ENCODE measurements at places on chromosomes 2 and 18. TPM values are rescaled to one million over a fixed set of nuclear protein-coding genes. Genes with fewer than 3 reads are reported as not detected.

DNA sequence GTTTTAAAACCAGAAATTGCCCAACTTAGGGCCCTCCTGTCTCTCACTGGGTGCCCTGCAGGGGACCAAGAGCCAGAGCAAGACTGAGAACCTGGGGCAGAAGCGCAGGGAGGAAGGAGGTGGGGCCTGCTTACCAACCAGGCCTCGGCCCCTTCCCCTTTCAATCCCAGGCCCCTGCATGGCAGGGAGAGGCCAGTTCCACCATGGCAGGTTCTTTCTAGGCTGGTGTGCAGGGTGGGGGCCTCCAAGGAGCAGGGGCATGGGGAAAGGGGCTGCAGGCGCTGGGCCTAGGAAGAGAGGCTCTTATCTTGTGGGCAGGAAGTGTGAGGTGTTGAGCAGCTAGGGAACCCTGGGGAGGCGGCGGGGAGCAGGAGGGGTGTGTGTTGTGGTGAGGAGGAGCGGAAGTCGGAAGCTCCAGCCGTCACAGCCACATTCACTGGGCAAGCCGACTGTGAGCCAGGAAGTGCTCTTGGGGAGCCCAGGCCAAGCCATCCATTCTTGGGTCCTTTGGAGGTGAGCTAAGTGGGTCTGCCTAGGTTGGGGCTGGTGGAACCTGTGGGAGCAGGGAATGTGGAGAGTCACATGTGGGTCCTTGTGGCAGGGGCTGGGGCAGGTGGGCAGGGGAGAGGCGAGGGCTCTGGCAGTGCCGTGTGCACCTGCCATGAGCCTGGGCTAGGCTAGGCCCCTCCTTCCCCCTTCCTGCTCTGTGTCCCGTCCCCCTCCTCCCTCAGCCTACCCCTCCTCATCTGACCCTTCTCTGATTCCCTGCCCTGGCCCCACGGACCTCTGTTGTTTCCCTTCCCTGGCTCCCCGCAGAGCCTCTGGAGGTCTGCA lies at the start of gene PSD4:
PSD4 (plus strand) TSS at position 430 of the 834 bp plus-strand sequence. CDS start 8,486 bp downstream, outside the sequence.
- DNase-seq: no peak

GRCh38 chr2:172460780-172461201 lies 33.4 kb downstream of the ITGA6 start:
- peak; percentile 53 for DNase-seq

- peak; percentile 9 for DNase-seq
These were observed 338.3 kb downstream of the ALK start for GRCh38 chr2:29583104-29583503.

GRCh38 chr2:154555710-154556109 lies 142.8 kb upstream of the KCNJ3 start:
- no peak for DNase-seq

DNA sequence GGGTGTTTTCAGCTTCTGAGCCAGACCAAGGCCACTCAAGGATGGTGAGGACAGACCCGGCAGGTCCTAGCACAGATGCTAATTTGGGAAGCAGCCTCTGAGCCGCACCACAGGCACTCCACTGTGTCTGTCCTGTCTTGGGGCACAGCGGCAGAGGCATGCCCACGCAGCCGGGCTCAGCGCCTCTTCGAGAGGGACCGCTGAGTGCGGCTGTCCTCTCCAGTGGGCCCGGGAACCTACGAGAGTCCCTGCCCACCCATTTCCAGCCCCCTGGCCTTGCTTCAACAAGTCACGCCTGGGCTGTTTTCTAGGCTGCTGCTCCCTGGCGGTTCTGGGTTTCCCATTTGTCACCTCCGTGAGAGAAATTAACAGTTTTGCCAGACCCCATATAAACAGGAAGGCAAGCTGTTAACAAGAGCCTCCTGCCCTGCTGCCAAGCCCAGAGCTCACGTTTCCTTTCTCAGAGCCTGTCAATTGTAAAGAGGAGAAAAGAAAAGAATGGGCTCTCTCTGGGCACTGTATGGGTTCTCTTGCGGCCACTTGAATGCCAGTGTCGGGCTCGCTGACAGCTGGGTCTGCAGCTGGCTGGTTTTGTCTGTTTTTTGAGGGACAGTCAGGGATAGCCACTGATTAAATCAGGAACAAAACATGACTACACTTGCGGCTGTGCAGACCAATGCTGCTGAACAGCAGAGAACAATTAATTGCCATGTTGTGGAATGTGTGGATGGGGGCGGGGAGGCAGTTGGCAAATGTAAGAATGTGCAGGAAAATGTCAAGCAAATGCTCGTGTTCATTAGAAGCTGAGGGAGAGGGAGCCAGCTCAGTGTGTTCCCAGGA lies 30.6 kb downstream of the TMEM17 start:
- DNase-seq: peak; percentile 54

DNA sequence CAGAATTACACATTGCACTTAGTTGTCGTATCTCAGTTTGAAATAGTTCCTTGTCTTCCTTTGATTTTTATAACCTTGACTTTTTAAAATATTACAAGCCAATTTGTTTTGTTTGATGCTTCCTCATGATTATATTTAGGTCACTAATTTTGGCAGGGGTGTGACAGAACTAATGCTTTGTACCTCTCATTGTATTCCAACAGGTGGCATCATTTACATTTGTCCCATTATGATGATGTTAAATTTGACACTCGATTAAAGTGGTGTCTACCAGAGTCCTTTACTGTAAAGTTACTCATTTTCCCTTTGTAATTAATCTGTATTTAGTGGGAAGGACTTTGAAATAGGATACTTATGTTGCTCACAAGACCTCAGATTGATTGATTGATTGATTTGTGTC lies 21.5 kb upstream of the MFSD2B start:
- DNase-seq: peak; percentile 41

- DNase-seq: peak; percentile 77
These were observed 132.7 kb upstream of the XPO1 start for GRCh38 chr2:61670591-61671501.

DNA sequence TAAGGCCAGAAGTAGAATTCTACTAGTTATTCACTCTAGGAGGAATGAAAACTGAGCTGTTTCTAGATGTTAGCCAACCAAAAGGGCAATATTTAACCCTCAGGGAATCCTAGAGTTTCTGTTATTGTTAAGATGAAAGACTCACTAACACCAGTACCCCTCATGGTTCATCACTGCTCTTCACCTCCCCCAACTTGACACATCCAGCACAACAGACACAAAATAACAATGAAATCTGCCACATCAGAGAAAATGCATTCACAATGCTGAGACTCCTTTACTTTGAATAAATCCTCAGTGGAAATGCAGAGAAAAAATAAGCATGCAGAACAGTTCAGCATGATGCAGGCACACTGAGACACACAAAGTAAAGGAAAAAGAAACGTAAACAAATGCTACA lies 111.3 kb downstream of the RIF1 start:
- DNase-seq: no peak

DNA sequence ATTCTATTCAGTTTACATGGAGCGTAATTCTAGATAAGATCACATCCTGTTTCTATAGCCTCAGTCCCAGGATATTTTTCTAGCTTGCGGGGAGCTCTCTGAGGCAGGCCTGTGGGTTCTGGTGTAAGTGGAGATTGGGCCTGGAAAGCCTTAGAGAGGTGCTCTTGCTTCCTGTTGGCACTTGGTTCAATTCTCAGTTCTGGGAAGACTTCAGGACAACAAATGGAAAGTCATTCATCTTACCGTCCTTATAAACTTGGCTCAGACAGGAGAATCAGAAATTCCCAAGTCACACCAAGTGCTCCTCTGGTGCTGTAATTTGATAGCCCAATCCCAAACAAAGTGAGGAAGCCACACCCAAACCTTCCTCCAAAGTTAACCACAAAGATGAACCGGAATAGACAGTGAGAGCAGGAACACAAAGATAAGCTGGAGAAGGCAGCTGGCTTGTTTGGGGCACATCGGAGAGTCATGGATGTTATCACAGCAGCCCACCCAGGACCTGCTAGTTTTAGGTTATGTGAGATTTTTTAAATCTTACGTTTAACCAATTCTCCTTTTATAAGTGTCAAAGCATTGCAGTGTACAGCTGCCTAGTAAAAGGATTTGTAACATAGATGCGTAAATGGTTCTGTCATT lies 144.3 kb upstream of the MAP3K20 start:
- DNase-seq: peak; percentile 6

DNA sequence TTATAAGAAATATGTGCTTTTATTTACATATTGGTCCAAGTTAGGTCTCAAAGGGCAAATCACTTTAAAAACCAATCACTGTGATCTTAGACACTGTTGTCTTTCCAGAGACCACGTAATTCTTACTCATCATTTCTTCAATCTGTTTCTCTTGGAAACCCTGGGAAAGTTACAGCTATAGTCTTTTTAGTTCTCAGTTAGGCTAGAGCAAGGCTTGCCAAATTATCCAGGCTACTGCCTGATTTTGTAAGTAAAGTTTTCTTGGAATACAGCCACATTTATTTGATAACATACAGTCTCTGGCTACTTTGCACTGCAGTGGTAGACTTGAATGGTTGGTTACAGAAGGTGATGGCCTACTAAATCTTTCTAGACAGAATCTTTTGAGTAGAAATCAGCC lies 106.0 kb downstream of the KIAA1328 start:
- DNase-seq: peak; percentile 87

DNA sequence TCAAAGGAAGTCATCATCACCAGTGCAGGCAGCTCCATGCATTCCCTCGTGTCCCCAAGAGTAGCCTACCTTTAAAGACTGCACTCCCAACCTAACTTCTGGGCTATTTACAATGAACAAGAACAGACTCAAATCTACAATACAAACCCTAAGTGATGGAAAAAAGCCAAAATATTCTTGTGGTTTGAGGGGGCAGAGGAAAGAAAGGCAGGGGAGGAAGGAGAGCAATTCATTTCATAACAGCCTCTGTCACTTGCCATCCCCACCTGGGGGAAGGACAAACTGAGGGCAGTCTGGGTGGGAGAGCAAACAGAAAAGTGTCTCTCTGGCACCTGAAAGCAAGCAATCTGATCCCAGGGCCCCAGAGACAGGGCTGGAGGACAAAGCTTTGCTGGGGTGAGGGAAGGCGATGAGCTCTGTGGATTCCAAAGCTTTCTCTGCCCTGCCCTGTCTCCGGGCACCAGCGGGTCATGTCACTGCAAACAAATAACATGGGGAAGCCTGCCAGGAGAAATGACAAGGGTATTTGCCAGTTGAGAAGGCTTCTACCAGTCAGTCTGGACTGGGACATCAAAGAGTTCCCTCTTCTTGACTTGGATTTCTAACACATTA lies 528.0 kb upstream of the TNP1 start:
- no peak for DNase-seq

Gene PSMG2
- 128 TPM for polyA plus RNA-seq

DNA sequence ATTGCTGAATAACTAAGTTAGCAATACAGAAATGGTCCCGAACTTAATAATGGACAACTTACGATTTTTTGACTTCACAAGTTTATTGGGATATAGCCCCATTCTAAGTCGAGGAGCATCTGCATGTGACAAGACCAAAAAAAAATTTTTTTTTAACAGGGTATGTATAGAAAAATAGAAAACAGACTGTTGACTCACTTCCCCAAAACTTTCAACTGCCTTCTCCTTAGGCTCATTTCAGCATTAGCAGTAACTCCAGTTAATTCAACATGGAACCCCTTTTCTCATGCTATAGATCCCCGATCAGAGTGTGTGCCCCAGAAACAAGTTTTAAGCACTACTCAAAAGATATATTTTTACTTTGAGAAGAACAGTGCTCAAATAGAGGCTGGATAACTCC lies 5.4 kb downstream of the CD302 start:
- no peak for DNase-seq

Gene IL36B
- not detected for polyA plus RNA-seq

- DNase-seq: peak; percentile 40
These were observed 35.2 kb downstream of the COPS8 start for GRCh38 chr2:237120916-237121315.

- no peak for DNase-seq
These were observed 69.1 kb downstream of the IRS1 start for GRCh38 chr2:226730481-226730880.

DNA sequence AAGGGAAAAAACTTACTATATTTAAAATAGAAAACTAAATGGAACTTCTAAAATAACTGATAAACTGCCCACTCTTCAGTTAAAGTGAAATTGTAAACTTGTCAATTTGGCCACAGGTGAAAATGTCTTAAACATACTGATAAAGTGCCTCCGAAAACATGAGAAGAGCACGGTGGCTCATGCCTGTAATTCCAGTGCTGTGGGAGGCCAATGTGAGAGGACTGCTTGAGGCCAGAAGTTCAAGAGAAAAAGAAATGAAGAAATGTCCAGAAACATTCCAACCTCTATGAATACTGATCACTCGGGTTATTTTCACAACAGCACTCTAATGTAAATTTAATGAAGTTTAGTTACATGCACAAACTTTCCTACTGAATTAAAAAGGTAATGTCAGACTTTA lies 63.4 kb upstream of the DNER start:
- DNase-seq: no peak

GRCh38 chr2:45869165-45869501 lies 217.7 kb downstream of the PRKCE start:
- peak; percentile 63 for DNase-seq

DNA sequence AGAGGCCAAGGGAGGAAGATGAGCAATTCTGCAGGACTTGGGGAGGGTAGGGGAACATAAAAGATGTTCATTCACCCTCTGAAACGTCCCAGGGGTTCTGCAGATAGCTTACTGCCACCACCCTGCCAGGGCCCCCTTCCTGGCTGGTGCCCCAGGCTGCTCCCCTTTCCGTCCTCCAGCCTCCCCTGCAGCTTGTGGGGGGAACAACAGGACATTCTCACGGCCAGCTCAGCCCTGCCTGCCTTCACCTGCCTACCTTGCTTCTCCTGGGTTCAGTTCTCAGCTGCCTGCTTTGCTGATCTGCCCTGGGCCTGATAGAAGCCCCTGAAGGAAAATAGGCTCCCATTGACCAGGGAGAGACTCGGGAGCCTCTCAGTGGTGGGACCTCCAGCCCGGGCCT lies 251.1 kb downstream of the CELF4 start:
- DNase-seq: no peak

Gene PLCL1
- 0.44 TPM for polyA plus RNA-seq
